ENCODE measurements at places on chromosomes 11 and 22. TPM values are rescaled to one million over a fixed set of nuclear protein-coding genes. Genes with fewer than 3 reads are reported as not detected.

Gene SCUBE2
- total RNA-seq: not detected

Gene THY1
- total RNA-seq: 276 TPM

Gene TRIM34
- total RNA-seq: 13.8 TPM

Gene SCUBE1
- total RNA-seq: not detected

Gene LINC01488
- not detected for total RNA-seq

DNA sequence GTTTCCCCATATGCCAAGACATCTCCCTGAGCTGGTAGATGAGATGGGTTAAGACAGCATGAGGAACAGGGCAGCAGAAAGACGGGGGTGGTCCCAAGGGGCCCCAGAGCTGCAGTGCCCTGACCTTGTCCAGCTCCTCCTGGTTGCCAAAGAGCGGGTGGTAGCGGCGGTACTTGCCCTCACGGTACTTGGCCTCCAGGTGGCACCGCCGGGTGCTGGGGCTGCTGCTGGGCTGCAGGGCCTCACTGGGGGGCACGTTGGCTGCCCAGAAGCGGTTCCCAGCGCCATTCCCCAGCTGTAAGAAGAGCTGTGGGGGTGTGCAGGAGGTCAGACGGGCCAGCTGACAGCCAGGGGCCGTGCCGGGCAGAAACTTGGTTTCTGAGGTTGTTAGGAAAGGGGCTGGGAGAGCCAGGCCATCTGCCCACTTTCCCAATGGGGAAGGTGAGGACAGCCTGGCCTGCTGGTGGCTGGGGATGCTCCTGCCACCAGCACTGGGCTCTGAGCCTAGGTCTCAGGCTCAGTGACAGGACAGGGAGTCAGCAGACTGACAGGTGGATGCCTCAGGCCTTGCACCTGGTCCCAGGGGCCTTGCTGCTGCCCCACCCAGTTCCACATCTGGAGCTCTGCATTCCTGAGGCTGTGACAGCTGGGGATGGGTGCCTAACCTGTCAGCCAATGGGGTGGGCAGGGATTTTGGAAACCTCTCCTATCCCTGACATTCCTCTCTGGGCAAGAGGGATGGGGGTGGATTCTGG lies 30.0 kb upstream of the PDE2A start:
- DNase-seq: no peak

GRCh38 chr22:46072110-46072881 lies 78.0 kb upstream of the PPARA start:
- DNase-seq: no peak

DNA sequence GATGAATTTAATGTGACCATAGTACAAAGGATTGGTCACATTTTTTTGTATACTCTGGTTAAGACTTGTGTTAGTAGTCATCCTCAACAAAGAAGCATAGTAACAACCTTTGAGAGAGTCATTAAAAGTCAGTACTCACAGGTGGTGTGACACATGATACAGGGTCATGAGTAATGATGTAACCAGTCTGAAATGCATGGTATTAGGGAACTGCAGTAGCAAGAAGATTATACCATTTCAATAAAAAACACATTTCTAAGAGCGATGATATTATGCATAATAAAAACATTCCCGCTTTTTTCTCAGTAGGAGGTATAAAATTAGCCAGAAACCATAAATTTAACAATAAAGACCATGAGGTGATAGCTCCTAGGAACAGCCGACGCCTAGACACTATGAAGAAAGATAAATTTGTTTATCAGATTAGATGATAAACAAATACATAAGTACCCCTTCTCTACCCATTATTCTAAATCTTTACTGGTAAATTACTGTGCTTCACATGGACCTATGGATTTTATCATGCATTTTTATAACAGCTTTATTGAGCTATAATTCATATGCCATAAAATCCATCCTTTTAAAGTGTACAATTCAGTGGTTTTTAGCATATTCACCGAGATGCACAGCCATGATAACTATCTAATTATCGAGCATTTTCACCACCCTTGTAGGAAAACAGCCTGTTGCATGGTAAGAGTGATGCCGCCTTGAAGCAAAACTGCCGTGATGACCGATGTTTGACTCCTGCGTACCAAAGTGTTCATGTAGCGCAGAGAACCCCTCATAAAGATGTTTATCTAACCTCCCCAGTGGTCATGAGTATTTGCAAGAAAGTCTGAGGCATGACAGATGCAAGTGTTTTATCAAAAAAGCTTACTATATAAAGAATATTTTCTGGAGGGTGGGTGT lies 41.8 kb downstream of the TMPRSS5 start:
- peak; percentile 86 for DNase-seq

- no peak for DNase-seq
Measured at GRCh38 chr11:16610738-16611388, 127.6 kb upstream of the C11orf58 start.

- no peak for DNase-seq
Measured at GRCh38 chr11:69863544-69864200, 44.5 kb upstream of the FGF3 start.

- DNase-seq: no peak
Measured at GRCh38 chr11:125088576-125089455, 22.6 kb downstream of the TMEM218 start.

DNA sequence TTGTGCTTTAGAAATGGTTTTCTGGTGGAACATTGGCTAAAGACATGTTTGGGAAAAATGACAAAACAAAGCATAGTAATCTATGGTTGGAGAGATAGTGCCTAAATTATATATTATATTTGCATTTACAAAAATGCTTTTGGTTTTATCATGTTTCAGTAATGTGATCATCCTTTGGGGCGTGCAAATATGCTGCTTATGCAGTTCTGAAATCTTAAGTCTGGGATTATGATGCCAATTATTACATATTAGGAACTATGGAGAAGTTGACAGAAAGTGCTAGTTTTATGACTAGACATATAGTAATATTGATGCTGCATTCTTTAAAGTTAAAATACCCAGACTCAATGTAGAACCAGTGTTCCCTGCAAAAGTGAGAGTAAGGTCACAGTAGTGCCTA lies 655.0 kb downstream of the METTL15 start:
- no peak for DNase-seq

DNA sequence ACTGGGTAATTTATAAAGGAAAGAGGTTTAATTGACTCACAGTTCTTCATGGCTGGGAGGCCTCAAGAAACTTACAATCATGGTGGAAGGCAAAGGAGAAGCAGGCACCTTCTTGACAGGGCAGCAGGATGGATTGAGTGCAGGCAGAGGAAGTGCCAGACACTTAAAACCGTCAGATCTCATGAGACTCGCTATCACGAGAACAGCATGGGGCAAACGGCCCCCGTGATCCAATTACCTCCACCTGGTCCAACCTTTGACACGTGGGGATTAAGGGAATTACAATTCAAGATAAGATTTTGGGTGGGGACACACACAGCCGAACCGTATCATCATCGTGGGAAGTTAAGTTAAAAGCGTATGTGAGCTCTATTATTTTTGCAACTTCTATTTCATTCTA lies 71.4 kb upstream of the SYN3 start:
- no peak for DNase-seq

- DNase-seq: no peak
Measured at GRCh38 chr11:94741022-94741679, 27.0 kb upstream of the AMOTL1 start.

DNA sequence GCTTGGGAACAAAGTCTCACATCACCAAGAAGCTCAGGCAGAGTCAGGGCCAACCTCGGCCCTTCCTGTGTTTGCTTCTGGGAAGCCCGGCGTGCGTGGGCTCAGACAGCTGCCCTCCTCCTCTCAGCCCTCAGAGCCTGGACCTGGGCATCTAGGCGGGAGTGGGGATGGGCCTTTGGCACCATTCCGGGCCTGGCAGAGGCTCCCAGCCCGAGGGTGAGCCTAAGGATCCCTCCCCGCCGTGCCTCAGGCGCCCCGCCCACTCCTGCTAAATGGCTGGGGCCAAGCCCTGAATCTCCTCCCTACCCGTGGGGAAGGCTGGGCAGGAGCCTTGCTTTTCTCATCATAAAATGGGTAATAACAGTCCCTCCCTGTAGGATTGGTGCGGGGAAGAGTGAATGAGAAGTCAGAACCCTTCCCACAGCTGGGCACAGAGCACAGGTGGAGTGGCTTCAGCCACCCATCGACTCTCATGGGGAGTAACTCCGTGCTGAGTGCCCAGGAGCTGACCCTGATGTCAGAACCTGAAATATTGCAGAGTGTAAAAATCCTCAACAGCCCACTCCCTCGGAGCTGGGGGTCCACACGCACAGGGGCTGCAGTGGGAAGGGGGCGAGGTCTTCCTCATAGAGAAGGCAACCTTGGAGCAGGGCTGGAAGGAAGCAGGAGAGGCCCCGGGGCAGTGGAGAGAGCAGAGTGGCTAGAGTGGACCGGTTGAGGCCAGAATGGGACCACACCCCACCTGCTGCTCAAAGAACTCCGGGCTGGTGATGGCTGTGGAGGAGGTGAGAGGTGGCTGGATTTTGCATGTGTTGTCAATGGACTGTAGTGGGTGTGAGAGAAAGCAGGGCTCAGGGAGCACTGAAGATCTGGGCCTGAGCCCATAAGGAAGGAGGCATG lies 18.8 kb upstream of the CDKN1C start:
- DNase-seq: no peak

DNA sequence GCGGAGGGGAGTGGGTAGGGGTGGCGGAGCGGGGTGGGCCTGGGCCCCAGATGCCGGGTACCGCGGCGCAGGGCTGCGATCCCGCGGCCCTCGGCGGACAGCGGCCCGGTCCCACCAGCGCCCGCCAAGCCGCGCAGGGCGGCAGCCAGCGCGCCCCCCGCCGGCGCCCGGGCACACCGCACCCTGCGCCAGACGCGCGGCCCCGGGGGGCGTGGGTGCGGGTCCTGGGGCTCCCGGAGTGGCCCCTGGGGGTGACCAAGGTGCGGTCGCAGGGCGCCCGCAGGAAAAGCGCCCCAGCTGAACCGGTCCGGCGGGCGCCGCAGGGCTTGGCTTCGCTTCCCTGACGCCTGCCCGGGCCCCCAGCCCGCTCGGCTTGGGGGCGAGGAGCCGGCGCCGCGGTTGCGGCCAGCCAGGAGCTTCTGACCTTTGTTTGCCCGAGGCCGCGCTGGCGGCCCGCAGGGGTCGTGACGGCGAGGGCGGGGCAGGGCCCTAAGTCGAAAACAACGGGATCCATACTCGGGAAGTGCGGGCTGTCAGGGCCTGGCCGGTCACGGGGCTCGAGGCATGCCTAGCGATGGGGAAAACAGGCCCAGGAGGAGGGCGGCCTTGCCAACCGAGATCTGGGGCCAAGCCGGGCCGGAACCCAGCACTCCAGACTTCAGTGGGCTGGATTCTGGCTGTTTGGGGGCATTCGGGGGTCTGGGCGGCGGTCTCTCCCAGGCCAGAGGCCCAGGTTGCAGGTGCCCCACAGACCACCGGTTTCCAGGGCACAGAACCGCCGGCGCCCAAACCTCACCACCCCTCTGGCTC lies 581 bp upstream of the AP5B1 start:
- DNase-seq: no peak

DNA sequence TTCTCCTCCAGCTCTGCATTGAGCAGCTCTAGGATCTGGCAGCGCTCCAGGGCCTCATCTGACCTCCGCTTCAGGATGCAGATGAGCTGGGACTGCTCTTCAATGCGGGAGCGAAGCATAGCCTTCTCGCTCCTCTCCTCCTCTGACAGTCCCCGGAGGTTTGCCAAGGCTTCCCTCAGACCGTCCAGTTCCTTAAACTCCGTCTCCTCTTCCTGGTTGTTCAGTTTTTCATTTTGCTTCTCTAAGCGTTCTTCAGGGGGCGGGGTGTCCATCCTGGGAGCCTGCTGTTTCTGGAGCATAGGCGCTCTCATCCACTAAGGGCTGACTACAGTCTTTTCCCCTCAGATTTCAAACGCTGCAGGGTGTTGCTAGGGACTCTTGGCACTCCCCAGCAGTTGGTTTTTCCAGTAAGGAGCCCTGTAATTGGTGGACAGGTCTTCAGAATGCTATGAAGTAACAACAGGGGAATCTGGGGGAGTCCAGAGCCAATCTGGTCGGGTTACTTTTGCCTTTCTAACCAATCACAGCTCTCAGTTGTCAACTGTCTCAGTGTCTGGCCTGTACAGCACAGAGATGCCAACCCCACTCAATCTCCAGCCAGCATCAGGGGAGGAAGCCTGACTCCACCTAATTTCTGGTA lies at the start of gene CCDC89:
TSS of gene CCDC89 (minus strand) at position 376 of the 640 bp plus-strand sequence. CDS start at position 311, 65 bp downstream.
- peak; percentile 100 for DNase-seq

- no peak for DNase-seq
Measured at GRCh38 chr11:42025121-42025803, 565.8 kb upstream of the LRRC4C start.

DNA sequence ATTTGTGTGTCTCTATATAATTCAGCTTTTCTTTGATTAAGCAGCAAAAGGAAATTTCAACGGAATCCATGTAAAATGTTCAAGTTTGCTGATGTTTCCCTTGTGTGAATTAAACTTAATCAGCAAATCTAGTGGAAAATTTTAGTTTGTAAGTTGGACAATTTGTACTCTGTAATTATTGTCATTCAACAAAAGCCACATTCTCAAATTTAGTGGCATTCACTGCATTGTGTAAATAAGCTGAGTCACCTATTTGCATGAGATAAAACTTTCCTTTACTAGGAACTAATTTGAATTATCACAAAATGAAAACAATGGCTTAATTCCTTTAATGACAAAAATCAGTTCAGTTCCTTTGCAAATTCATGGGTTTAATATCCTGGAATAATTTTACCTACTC lies 784.2 kb upstream of the CCDC179 start:
- DNase-seq: no peak

- DNase-seq: peak; percentile 76
Measured at GRCh38 chr11:73376803-73377629, 817 bp downstream of the RELT start.

DNA sequence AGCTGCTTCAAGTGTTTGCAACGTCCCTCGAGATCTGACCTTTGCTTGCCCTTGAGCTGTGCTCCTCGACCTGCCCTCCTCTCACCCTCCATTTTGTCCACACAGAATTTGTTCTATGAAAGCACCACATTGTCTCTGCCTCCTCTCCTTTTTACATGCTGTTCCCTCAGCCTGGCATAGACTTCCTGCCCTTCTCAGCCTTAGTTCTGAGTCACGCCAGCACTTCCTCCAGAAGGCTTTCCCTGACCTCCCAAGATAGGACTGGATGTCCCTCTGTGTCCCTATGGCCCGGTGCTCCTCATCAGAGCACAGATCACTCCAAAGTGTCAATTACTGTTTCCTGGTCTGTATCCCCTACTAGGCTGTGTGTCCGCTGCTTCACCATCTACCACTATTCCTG lies 16.2 kb downstream of the JHY start:
- no peak for DNase-seq

- DNase-seq: no peak
Measured at GRCh38 chr11:115330684-115331482, 173.3 kb downstream of the CADM1 start.

DNA sequence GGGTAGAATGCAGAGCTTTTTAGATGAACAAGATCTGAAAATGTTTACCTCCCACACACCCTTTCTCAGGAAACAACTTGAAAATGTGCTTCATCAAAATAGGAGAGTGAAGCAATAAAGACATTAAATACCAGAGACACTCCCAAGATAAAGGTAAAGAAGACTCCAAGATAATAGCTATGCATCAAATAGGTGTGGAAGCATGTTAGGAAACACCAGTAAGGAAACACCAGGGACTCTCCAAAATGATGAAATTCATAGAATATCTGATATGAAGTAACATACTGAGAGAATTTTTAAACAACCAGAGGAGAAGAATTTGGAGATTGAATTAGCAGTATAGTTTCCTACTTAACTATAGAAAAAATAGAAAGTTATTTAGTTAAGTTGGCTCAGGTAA lies 57.0 kb downstream of the OR10A6 start:
- DNase-seq: no peak
